ENCODE measurements at places on chromosomes 5 and 9. TPM values are rescaled to one million over a fixed set of nuclear protein-coding genes. Genes with fewer than 3 reads are reported as not detected.

Gene ENHO
- not detected for total RNA-seq

Gene F2RL1
- 1.8 TPM for total RNA-seq

Gene SLC23A1
- 0.63 TPM for total RNA-seq

Gene MAPK9
- 33.2 TPM for total RNA-seq

Gene DIAPH1
- 218 TPM for total RNA-seq

Gene PCDHGC4
- not detected for total RNA-seq

Gene FOCAD
- 37.3 TPM for total RNA-seq

Gene SLC1A3
- total RNA-seq, result 0.34 TPM

Gene C9
- not detected for total RNA-seq

Gene SUSD3
- 34.6 TPM for total RNA-seq

Gene PCDHA7
- total RNA-seq, result not detected

Gene PRR16
- not detected for total RNA-seq

Gene TRIM36
- total RNA-seq, result 0.72 TPM

Gene SPATA31C1
- not detected for total RNA-seq

Gene INSL4
- total RNA-seq, result not detected

Gene ZMAT2
- 50.1 TPM for total RNA-seq

Gene GRM6
- not detected for total RNA-seq

Gene NTNG2
- 2.4 TPM for total RNA-seq

Gene TLX3
- total RNA-seq, result not detected

Gene SAXO1
- 0.07 TPM for total RNA-seq

Gene ANKRD18B
- total RNA-seq, result 0.56 TPM

Gene SYNPO
- total RNA-seq, result 0.22 TPM

Gene ATP10B
- total RNA-seq, result not detected

Gene NFIB
- total RNA-seq, result not detected

Gene HNRNPAB
- 399 TPM for total RNA-seq

Gene CCDC187
- total RNA-seq, result not detected

Gene CDH6
- total RNA-seq, result not detected

Gene OR13C3
- total RNA-seq, result not detected
